ENCODE measurements at places on chromosomes 16 and 17.

DNA sequence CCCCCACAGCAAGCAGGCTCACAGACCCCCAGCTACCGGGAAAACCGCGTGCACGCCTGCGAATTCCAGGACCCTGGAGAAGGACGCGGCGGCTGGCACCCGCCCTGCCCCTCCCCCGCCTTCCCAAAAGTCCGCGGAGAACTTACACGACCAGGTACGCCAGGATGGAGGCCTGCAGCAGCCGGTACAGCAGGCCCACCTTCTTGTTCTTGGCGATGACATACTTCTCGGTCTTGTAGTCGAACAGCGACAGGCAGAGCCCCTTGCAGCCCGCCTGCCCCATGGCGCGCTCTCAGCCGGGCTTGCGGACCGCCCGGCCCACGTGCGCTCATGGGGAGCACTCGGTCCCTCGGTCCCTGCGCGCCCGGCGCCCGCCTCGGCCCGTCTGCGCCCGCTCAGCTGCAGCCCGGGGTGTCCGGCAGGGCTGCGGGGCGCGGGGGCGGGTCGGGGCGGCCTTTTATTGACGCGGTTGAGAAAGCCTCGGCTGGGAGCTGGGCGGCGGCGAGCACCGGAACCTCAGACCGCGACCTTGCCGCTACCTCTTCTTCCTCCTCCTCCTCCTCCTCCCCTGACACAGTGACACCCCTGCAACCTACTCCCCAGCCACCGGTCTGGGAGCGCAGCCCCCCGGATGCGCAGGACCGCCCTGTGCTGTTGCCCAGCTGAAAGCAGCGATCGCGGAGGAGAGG, at the start of gene P2RX5:
Gene P2RX5, minus strand, starts transcription at position 433 of the 689 bp plus-strand sequence. Its CDS starts 150 bp downstream, at position 283.
- peak; percentile 65 for DNase-seq

DNA sequence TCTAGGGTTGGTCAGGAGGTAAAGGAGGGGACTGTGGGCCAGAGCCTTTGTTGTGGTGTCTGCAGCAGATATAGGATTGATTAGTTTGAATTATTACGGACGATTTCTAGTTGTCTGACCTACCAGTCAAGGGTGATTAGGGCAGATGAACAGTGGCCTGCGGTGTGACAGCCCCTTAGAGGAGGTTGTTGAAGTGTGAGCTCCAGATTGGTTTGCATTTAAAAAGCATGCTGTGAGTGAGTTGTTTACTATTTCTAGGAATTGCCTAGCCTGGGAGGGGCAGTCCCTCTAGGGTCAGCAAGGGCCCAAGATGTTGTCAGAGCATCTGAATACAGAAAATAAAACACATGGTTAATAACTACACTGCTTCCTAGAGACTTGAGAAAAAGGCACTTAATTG, 108.8 kb downstream of the ARHGAP44 start:
- DNase-seq = no peak

- peak; percentile 73 for DNase-seq
Measured at GRCh38 chr16:4944333-4945281, 7.7 kb upstream of the PPL start.

- no peak for DNase-seq
Measured at GRCh38 chr16:15946257-15947044, 3.0 kb upstream of the ABCC1 start.

GRCh38 chr17:59107306-59107670, 608 bp upstream of the TRIM37 start:
- DNase-seq = no peak

- DNase-seq = no peak
Measured at GRCh38 chr17:9181640-9182039, 160.3 kb downstream of the NTN1 start.

DNA sequence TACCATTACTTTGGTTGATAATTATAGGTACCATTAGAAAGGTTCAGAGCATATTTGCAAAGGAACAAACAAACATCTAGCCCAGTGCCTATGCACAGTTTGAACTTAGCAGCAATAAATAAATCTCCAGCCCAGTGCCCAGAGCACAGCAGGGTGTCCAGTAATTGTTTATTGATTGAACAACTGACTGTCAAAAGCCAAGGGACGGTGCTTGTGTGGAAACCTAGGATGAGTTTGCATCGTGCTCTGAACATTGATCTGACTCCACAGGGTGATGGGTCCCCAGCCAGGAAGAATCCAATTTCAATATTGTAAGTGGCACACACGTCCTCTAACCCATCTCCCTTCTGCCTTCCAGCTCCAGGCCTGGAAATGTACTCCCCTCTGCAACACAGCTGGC, 625.5 kb upstream of the C16orf82 start:
- DNase-seq = peak; percentile 60

DNA sequence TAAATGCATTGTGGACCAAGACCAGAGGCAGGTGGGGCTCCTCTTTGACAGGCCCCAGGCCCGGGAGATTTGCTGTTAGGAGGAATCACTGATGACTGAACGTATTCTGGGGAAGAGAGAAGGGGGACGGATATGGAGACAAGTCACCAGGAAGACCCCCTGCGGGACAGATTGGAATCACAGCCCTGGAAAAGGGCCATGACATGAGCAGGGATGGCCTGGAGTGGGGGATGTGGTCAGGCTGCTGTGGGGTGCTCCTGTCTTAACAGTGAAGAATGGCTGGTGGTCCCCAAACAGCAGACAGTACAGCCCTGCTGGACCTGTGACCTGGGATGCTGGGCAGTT, 23.7 kb upstream of the MGAT5B start:
- DNase-seq = no peak

GRCh38 chr16:86090461-86091170, 191.7 kb downstream of the IRF8 start:
- DNase-seq = no peak

- DNase-seq = peak; percentile 62
Measured at GRCh38 chr16:54128629-54129234, 157.9 kb downstream of the IRX3 start.

DNA sequence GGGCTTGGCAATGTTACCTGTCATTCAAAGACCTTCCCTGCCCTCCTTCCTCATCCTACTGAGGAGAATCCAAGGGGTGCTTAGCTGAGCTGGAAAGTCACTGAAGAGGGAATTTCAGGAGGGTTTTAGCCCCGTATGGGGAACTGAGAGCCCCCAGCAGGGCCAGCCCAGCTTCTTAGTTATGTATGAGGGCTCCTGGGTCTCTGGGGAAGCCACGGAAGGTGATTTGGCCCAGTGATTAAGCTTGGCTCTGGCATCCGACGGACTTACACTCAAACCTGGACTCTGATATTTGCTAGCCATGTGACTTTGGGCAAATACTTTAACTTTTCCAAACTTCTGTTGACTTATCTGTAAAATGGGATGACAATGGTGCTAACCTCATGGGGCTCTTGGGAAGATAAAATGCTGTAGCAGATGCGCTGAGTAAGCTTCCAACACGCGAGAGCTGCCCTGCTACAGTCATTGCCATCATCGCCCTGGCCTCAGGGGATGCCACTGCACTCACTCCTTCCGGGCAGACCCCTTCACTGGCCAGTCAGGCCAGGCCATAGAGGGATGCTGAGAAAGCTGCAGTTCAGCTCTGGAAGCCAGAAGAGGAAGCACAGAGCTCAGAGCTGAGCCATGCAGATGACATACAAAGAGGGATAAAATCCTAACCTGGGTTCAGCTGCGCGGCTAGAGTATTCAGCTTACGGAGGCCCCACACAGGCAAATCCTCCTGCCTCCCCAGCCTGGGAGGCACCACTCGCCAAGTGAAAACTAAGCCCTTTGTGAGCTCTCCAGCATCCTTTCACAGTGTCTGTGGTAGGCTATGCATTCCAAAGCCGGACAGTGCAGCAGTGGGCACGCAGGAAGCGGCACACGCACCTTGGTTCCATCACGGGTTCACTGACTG, 44.9 kb upstream of the PIK3R6 start:
- DNase-seq = no peak

GRCh38 chr17:36901506-36901905, 35.8 kb upstream of the LHX1 start:
- DNase-seq = peak; percentile 76

GRCh38 chr16:88746506-88746905, 38.5 kb downstream of the PIEZO1 start:
- DNase-seq = peak; percentile 36

DNA sequence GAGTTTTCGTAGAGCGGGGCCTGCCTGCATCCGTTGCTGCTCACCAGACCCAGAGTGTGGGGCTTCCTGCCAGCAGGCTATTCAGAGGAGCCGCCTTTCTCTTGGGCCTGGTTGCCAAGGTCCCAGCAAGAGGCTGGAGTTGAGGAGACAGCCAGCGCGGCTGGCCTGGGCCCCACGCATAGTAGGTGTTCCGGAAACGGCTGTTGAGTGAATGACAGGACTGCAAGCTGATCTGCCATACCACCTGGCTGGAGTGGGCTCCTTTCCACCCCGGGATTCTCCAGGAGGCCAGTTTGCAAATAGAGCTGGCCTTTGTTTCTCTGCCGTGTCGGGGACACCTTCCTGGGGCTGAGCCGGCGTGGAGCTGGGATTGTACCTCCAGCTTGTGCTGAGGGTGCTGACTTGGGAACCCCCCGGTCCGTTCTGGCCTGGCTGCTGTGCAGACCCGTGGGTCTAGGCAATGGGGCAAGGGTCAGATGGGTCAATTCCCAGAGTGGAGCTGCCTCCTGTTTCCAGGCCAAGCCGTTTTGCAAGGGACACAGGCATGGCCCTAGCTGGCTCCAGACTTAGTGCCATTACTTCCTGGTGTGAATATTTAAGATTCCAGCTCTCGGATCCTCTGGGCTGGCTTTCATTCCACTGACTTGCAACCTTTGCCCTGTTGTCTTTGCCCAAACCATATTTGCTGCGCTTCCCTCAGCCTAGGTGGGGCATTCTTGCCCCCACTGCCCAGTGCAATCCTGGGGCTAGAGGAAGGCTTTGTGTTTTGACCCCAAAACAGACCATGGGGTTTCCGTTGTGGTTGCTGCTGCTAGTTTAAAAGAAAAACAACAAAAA, 68.8 kb downstream of the CMIP start:
- no peak for DNase-seq

DNA sequence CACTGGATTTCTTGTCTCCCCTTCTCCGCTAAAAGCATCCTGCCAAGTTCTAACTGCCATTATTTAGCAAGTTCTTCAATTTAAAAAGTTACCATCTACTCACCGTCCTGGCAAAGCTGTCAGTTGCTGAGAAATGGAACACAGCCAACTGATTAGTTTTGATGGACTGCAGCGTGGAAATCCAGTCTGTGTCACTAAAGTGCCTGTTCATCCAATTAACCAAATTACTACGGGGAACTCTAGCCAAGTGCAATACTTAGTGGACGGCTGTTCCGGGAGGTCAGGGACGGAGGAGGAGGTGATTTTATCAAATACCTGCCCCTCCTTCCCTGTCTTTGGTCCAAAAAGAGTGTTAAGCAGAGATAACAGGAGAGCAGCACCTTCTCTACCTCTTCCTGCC, 260.7 kb downstream of the MAF start:
- DNase-seq = peak; percentile 76

- no peak for DNase-seq
Measured at GRCh38 chr17:57684711-57685498, 60.2 kb downstream of the CCDC182 start.

- peak; percentile 33 for DNase-seq
Measured at GRCh38 chr16:54237-54581, 581 bp downstream of the SNRNP25 start.

DNA sequence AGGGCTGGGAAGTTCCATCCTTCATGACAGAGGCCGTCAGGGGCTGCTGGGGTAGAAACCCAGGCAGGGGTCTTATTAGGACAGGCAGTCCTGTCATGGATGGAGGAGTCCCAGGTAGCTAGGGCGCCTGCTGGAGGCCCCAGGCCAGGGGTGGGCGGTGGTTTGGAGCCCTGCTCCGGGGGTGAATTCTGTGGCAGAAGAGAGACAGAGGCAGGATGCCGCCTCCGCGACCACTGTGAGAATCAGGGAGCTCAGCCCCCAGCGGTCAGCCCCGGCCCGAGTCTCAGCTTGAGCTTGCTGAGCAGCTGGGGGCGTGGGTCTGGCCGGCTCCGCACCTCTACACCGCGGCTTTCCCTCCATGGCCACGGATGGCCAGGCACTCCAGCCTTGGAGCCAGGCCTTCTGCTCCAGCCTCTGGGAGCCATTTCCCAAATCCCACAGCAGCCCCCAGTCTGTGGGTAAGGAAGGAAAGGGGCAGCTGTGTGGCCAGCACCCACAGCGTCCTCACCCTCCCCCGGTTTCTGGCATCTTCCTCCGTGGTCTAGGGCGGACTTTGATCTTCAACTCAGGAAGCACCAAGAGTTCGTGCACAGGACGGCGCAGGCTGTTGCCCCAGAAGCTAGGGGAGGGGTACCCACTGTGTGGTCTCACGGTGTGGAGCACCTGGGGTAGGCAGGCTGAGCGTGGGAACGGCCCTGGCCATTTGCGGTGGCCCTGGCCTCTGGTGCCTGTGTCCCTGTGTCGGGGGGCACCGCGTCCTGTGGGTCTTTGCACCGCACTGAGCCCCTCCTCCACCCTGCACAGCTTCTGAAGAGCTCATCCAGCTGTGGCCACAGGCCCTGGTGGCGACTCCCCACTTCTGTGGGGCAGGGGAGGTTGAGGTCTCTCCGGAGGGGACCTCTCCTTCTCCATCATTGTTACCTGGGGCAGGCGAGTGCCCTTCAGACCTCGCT, 14.1 kb downstream of the CD7 start:
- DNase-seq = no peak

DNA sequence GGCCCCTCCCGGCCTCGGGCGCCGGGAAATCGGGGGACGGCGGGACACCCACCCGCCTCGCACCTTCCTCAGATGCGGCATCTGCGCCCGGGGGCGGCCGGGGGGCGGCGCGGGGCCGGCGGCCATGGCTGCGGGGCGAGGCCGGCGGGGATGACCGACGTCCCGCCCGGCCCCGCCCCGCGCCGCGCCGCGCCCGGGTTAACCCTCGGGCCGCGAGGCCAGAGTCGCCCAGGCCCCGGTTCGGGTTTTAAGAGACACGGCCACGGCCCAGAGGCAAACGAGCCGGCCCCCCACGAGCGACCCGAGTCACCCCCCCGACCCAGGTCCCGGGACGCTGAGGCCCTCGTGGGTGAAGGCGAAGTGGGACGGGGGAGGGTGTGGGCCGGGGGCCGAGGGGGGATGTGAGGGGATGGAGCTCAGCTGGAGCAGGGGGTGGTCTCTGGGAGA, at the start of gene RGS11:
Gene RGS11, minus strand, starts transcription at position 159 of the 447 bp plus-strand sequence. Its CDS starts 33 bp downstream, at position 126.
- DNase-seq = peak; percentile 21

DNA sequence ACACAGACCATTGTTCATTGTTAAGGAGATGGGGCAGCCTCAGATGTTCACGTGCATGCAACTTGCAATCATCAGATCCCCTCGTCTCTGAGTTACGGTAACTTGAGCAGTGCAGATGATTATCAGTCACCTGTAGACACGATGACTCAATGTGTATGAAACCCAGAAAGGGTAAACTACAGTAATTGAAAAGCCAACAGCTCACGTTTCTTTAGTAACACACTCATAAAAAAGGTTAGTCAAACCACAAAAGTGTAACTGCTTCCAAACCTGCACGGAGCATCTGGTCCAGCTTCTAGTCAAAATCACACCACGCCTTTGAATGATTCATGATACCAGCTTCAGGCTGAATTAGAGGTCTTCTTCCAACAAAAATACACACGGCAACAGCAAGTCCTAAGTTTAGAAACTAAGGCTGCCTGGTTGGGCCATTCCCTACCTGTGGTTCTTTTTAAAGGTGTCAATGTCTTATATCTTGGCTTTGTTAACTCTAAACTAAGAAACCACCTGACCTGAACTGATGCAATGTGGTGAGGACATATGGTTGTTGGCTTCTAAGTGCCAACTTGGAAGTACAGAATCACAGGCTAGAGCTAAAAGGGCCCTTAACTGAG, 32.3 kb downstream of the GRB7 start:
- no peak for DNase-seq

GRCh38 chr17:7246779-7247178, 4.5 kb upstream of the GABARAP start:
- DNase-seq = no peak

GRCh38 chr16:68470461-68471150, 22.3 kb upstream of the SMPD3 start:
- DNase-seq = no peak
